Stimulated activated CD4-positive, alpha-beta T cell treated with anti-CD3 and anti-CD28 coated beads, Interleukin-12 subunit alpha, Interleukin-12 subunit beta, amount 100 ng/mL, for 24 hours (primary cell): ENCODE measurements at places on chromosomes 1 and 21.

GRCh38 chr1:61362351-61362750 is 280.0 kb downstream of the NFIA start:
- no peak for DNase-seq

GRCh38 chr1:917076-917459 is 6.7 kb upstream of the SAMD11 start:
- no peak for DNase-seq

DNA sequence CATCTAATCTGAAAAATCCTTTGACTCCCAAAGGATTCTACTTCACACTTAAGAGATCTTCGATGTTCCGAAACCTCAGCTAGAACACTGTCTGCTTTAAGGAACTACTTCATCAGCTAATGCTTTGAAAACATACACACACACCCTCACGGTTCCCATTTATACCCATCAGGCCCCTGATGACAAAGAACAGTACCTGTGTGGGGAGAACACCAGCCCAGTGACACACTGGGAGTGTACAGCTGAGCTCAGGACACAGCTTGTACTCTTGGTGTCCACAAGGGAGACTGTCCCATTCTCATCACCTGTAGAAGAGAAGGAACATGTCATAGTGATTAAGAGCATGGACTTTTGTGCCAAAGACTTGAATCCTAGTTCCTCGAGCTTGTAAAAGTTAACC is 6.6 kb downstream of the WDR77 start:
- no peak for DNase-seq

DNA sequence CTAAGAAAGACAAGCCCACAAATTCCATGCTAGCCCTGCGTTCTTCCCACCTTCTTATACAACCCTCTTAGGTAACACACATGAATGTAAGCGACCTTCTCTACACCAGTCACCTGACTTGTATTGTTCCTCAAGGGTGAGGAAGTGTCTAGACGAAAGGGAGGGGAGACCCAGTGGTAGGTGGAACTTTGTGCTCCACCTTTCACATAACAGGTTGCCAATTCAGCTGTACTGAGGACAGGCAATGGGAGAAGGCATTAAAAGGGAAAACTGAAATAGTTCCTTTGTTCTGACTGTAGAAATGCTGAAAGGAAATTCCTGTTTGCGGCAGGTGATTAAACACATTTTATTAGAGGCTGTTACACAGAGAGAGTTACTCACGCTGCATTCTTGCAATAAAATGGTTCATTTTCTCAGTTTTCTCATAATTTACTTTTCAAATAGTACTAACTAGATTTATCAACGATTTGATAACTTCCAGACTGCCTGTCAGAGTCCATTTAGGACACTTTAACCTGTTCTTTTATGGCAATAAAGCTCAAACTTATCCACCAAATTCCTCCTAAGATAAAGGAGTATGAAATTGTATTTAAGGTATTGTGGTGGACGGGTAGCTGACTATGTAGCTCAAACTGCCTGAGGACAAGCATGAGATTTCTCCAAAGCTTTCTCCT is 17.8 kb upstream of the CHRM3 start:
- no peak for DNase-seq
